ENCODE measurements at places on chromosomes 4 and X. TPM values are rescaled to one million over a fixed set of nuclear protein-coding genes. Genes with fewer than 3 reads are reported as not detected.

The GAGE12J gene
- not detected for total RNA-seq

The RNF212 gene
- 0.76 TPM for total RNA-seq

DNA sequence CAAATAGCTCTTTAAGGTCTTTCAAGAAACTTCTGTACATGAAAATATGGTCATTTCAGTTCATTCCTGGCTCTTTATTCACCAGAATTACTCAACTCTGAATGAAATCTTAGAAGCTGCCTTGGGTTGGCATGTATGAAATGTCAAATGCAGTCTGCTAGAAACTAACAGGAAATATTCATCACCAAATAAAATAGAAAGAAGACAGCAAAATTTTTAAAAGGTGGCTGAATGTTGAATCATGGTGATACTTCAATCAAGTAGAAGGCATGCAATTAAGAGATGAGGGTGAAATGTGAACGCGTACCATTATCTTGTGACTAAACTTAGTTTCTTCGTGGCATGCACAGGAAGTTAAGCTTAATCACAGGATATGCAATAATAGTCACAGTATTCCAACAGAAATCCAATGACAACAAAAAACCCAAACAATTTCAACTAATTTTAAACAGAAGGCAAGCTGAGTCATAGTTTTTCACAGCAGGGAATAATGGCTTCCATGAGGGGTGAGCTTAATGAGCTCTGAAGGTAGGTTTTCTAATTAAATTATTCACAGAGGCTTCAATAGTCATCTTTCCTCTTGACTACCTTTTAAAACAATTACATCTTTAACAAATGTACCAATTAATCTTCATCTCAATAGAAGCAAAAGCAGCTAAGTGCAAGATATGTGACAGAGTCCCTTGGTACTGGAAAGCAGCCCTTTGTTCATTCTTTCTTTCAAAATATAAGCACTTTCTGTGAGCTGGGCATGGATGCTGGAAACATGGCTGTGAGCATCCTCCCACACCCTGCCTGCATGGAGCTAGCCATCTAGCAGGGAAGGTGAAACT, 44.5 kb downstream of the SCFD2 start:
- no peak for DNase-seq

DNA sequence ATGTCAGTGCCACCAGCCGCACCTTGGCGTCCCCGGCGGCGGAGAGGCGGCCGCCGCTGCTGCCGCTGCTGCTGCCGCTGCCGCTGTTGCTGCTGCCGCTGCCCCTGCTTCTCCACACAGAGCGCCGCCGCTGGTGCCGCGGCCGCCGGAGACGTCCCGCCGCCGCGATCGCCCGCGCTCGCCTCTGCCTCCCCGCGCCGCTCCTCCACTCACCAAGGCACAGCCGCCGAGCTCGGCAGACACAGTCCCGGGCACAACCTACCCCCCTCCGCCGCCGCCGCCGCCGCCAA, at the start of gene PPP3CA:
TSS of gene PPP3CA (minus strand) at position 260 of the 290 bp plus-strand sequence.
- no peak for DNase-seq

DNA sequence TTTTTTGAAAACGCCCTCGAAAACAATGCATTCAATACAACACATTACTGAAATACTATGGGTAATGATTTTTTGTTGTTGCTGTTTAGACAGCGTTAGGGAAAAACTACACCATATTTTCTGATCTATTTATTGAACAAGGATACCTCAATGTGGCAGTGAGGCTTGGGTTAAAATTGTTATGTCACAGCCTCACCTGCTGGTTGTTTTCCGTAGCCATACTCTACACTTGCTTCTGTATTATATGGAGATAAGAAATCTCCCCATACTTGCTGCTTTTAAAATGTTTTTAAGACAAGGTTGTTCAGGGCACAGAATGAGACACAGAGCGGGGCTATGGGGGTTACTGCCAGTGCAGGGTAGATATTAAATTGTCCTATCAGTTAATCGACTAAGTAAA, 221.6 kb upstream of the FTHL17 start:
- no peak for DNase-seq

The SPATA4 gene
- total RNA-seq, result 0.76 TPM

DNA sequence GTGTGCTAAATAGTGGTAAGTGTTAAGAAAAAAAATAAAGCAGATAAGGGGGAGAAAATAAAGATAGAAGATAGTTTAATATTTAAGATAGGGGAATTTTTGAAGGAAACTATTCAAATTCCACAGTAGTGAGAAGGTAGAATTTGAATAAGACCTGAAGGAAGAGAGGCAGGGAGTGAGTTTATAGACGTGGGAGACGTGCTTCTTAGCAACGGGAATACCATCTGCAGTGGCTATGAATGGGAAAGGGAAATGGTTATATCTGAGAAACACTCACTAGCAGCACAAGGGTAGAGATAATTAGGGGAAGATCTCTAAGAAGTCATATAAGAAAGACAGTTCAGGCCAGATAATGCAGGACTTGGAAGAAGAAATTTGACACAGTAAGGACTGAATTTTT, 854.5 kb upstream of the EPHA5 start:
- DNase-seq, result no peak

GRCh38 chr4:163121689-163122088, 45.0 kb downstream of the NAF1 start:
- DNase-seq, result no peak

DNA sequence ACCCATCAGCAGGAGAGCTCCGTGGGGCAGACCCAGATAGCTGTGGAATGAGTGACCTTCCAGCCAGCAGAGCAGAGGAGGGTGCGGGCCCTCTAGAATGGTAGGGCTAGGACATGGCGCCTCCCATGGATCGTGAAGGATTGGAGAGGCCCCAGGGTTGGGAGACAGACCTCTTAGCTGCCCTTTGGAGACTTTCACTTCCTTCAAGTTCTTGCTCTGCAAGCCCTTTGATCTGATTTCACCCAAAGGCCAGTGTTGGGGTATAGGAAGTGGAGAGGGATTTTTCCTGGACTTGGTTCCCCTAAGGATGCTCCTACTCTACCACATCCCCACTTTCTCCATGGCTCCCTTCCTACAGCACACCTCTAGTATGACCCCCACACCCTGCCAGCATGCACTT, 3.0 kb downstream of the SASH3 start:
- DNase-seq, result no peak

DNA sequence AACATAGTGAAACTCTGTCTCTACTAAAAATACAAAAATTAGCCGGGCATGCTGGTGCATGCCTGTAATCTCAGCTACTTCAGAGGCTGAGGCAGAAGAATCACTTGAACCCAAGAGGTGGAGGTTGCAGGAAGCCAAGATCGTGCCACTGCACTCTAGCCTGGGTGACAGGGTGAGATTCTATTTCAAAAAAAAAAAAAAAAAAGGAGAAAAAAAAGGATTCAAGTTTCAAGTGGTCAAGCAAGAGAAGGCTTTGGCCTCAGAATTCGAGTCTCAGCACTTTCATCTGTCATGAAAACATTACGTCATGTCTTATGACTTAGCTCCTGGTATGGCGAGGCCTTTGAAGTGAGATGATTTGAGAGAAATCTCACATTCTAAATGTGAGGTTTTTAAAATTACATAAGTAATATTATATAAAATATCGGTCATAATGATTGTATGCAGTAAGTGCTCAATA, 21.2 kb upstream of the DHRSX start:
- DNase-seq, result peak; percentile 34

DNA sequence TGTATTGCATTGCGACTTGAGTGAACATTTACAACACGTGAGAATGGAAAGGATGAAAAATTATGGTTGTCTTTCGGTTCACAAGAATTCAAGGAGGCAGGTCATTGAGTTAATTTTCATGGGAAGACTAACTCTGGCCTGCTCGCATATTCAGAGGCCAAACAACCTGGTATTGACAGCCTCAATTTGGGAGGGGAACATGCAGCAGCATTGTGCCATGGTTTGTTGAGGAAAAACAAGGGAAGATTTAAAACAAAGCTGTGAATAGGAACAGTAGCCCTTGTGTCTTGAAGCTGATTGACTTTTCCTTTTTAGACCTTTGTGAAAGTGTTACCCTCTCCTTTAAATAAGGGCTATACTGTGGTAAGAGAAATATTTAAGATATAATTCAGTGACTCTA, 31.9 kb downstream of the FAT4 start:
- no peak for DNase-seq

GRCh38 chr4:134544303-134544770, 342.7 kb upstream of the PABPC4L start:
- DNase-seq, result no peak

DNA sequence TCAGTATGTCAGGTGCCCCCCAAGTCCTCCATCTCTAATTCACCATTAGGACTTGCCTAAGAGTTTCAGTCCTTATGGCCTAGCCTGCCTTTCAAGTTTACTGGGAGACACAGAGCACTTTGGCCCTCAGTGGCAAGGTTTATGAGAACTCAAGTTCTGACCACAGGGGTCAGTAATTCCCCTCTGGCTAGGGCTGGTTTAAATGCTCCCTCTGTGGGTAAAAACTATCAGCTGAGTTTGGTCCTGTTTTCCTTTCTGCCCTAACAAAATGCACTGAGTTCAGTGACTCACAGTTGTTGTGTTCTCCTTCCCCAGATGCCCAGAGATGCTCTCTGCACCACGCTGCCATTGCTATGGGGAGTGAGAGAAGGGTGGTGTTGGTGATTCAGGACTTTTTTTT, 163.2 kb downstream of the RELL1 start:
- DNase-seq, result no peak

DNA sequence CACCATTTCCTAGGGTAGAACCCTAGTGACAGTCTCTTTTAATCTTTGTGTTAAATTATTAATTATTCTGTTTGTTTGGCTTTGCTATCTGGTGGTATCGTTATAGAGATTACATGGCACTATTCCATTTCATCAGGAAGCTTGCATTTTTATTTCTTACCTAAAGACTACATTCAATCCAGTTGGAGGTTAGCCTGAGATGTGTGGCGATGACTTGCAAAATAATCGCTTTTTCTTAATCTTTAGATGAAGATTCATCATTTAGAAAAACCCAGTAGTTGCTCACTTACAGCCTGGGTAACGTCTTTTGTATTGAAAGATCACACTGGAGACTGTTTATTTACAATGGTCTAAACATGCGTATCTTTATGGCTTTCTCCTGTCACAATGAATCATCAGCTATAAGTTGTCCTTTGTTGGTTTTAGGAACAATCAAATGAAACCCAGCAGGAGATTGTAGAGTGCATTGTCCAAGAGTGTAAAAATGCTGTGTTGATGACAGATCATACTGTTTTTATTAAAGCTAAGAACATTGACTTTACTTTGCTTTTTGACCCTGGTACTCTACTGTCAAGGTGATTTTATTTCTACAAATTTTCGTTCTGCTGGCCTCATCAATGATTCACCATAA, 281.7 kb upstream of the PITX2 start:
- DNase-seq, result no peak

The DUSP9 gene
- not detected for total RNA-seq

GRCh38 chr4:104015680-104016079, 295.9 kb upstream of the TACR3 start:
- DNase-seq, result no peak

The RIPPLY1 gene
- 0.57 TPM for total RNA-seq

GRCh38 chr4:80989921-80990544, 40.5 kb upstream of the BMP3 start:
- no peak for DNase-seq

DNA sequence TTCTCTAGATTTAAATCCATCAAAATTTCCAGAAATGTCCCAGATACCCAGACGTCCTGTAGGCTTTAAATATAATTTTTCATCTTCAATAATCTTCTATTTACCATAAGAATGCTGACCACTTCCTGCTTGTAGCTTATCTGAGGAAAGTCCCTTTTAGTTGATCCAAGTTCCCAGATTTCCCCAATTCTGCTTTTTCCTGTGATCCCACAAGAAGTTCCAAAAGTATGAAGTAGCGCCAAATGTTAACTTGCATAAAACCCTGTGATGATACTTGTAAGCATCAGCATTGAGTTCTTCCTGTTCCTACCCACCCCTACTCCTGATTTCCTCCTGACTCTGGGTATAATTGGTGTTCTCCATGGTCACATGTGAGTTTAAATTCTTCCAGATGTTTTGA, 10.6 kb upstream of the TLR8 start:
- no peak for DNase-seq

The SHROOM3 gene
- total RNA-seq, result 71.4 TPM

The USP51 gene
- total RNA-seq, result 2.7 TPM

DNA sequence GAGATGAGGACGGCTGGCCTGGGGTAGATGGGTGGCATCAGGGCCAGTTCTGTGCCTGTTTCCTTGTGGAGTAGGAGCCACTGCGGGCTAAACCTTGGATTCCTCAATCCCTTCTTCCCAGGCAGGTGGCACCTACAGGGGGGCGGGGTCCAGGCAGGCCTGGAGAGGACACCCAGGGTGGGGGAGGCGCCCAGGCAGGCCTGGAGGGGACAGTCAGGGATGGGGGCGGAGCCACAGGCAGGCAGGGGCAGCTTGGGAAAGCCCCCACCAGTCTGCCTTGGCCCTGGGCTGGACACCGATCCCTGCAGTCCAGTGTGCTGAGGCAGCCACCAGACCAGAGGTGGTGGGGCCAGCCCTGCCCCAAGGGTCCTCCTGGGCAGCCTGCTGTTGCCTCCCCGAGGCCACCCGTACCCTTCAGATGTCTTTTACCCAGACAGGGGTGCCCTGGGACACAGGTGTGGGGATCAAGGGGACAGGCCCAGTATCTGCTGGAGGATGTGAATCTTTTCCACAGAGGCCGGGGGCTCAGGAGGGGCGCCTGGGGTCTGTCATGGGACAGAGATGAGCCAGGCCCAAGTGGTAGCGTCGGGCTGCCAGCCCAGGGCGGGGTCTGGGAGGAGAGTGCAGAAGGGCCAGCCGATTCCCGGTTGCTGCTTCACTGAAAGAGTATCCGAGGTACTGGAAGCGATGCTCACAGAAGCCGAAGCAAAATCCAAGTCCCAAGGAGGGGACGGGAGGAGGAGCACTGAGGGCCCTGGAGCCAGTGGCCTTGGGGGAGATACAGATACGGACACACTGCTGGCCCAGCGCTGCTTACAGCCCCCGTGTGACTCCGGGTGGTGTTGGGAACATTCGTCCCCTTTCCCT, 34.5 kb downstream of the LRPAP1 start:
- DNase-seq, result no peak

The XK gene
- 1.7 TPM for total RNA-seq

DNA sequence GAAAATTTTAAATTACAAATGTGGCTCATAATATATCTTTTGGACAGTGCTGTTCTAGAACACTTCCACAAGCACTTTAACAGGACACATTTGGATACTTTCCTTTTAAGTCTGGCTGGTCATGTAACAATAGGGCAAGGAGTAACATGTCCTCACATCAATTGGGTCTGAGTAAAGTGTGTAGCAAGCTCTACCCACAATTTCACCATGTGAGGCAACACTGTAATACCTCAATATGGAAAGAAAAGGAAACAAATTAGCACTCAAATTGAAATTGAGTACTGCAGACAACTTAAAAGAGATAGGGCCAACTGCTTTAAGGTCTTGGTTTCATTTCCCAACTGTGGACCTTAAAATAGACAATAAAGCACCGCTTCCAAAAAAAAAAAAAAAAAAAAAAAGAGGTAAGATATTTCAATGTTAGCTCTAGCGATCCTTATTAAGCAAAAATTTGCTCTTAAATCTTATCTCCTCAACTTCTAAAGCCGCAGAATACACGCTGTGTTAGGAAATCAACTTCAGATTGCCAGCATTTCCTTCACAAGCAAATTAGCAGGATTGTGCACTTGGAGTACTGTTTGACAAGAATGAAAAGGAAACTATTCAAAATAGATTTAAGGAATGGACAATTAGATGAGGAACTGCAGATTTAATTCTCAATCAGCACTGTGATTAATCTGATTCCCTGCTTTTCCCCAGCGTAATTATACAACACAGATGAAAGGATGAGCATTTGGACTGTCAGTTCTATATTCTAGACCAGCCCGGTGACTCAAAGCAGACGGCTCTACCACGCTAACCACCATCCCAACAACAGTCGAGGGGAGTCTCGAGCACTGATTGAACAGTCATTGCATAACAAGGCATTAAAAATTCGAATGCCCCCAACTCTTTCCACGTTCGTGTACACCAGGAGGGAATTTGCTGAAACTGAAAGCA, 1.6 kb downstream of the CASK start:
- DNase-seq, result no peak

The ASB12 gene
- 0.38 TPM for total RNA-seq

The REPS2 gene
- 5.3 TPM for total RNA-seq
